Neuronal stem cell (in vitro differentiated cells): ENCODE measurements at places on chromosomes 5 and 9.
A peak's percentile ranks its signal among the peaks of the same experiment; 100 is the strongest.

GRCh38 chr5:101424530-101425175 is 521.6 kb upstream of the ST8SIA4 start:
- H3K27me3 ChIP-seq: no peaks in the 10 kb centered on the region
- H3K27ac ChIP-seq: no peak overlapping the region
- DNase-seq: no peak
- no peaks in the 10 kb centered on the region for H3K36me3 ChIP-seq
- peaks cover 3% of the 10 kb centered on the region for H3K4me1 ChIP-seq

DNA sequence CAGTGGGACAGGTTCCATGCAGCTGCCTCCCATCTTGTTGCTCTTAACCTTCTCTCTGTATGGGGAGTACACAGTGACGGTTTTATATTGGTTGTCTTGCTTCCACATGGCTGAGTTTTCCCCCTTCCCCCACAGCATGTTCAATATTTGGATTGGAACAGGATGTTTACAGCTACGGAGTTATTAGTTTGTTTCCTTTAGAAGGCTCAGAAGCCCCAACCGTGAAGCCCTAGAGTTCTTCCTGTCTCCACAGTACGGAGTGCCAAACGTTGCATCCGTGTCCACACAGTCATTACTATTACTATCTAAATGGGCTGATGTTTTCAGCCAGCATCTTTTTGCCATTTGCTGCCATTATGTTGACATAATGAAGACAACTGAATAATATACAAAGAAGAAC is 277.5 kb downstream of the MARCHF11 start:
- no peak overlapping the region for H3K27ac ChIP-seq
- no peak overlapping the region for H3K4me3 ChIP-seq
- H3K36me3 ChIP-seq: no peaks in the 10 kb centered on the region
- no peaks in the 10 kb centered on the region for H3K27me3 ChIP-seq

DNA sequence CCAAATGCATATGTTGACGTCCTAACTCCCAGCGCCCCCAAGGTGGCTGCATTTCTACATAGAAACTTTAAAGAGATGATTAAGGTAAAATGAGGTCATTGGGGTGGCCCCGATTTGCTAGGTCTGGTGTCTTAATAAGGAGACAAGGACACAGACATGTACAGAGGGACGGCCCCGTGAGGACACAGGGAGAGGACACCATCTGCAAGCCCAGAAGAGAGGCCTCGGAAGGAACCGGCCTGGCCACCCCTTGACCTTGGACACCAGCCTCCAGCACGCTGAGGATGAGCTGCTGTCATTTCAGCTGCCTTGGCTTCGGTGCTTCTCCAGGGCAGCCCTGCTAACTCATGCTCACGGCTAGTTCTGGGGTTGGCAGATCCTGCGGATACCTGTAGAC is 73.2 kb downstream of the MRPL36 start:
- no peak overlapping the region for H3K4me3 ChIP-seq
- DNase-seq: no peak
- no peaks in the 10 kb centered on the region for H3K36me3 ChIP-seq
- no peaks in the 10 kb centered on the region for H3K4me1 ChIP-seq
- H3K27ac ChIP-seq: no peak overlapping the region

GRCh38 chr5:32098291-32098690 is 75.8 kb downstream of the GOLPH3 start:
- peaks cover 3% of the 10 kb centered on the region for H3K4me1 ChIP-seq
- no peaks in the 10 kb centered on the region for H3K27me3 ChIP-seq
- peaks cover 16% of the 10 kb centered on the region for H3K36me3 ChIP-seq
- DNase-seq: no peak

DNA sequence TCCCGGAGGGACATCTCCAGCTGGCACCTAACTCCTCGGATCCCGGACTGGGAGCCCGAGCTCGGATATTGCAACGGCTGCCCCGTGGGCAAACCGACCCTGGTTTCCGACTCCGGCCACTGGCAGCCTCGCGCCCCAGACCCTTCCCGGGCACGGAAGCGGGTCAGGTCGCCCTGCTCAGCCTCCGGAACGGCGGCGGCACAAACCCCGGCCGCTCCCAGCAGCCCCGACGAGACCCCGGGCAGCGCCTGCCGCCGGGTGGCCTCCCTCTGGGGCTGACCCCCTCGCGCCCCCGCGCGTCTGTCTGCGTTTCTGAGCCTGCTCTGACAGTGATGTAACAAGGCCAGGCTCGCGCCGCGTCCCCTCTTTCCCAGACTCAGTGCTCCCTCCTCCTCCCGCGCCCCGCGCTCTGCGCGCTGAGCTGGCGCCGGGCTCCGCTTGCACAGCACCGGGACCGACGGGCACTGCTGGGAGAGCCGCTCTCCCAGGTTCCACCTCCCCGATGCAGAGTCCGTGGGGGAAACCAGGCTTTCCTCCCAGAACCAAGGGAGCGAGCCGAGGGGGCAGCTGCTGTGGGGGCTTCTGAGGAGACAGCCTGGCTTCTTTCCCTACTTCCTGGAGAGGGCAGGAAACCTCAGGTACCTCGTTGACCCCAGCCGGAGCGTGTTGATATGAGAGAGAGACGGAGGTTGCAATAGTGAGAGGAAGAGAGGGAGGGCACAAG is at the start of gene TMEM215:
TSS of gene TMEM215 (plus strand) at position 373 of the 724 bp plus-strand sequence. CDS start 644 bp downstream, outside the sequence.
- H3K4me3 ChIP-seq: peak within 1 kb of the TSS; percentile 79
- H3K27ac ChIP-seq: no peak within 1 kb of the TSS
- DNase-seq: peak; percentile 69

GRCh38 chr5:63963080-63963735 is 963 bp upstream of the HTR1A start:
- peak; percentile 82 for DNase-seq
- H3K36me3 ChIP-seq: no peaks in the 10 kb centered on the region
- H3K4me3 ChIP-seq: no peak overlapping the region
- H3K27ac ChIP-seq: no peak overlapping the region
- H3K4me1 ChIP-seq: peaks cover 6% of the 10 kb centered on the region

- H3K27me3 ChIP-seq: no peaks in the 10 kb centered on the region
- H3K4me3 ChIP-seq: no peak overlapping the region
- no peaks in the 10 kb centered on the region for H3K36me3 ChIP-seq
- no peak overlapping the region for H3K27ac ChIP-seq
- peaks cover 6% of the 10 kb centered on the region for H3K4me1 ChIP-seq
Observed at GRCh38 chr9:76374783-76375559, 19.3 kb downstream of the RFK start.

DNA sequence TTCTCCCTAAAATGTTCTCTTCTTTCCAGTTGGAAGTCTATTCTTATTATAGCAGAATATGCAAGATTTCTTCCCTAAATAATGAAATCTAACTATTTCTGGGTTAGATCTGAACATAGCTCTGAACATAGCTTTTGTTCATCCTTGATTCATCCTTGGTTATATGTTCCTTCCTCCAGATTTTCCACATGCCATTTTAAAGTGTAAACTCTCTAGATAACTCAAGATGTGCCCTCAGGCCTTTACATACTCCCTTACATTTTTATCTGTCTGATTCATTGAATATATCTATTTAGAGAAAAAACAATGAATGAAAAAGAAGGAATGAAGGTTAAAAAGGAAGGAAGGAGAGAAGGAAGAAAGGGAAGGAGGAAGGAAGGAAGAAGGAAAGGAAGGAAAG is 100.9 kb downstream of the FBXO38 start:
- no peak overlapping the region for H3K4me3 ChIP-seq
- H3K27me3 ChIP-seq: no peaks in the 10 kb centered on the region
- no peak for DNase-seq
- no peak overlapping the region for H3K27ac ChIP-seq
- no peaks in the 10 kb centered on the region for H3K36me3 ChIP-seq
